MCF 10A (cell line): ENCODE measurements at places on chromosomes 13 and 19. TPM values are rescaled to one million over a fixed set of nuclear protein-coding genes. Genes with fewer than 3 reads are reported as not detected.

- no peak for DNase-seq
These were observed 33.7 kb upstream of the OLFM4 start for GRCh38 chr13:52994865-52995264.

DNA sequence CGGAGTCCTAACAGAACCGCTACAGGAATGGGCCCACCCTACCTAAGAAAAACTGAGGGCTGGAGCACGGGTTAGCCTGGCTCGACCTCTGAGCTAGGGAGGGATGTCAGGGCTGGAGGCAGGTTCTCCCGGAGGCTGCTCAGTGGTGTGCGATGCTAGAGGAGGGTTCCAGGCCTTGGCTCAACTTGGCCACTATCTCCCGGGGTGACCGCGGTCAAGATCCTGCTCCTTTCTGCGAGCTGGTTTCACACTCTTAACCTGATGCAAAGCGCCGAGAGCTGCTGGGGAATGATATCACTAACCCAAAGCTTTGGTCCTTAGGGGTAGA, 301 bp downstream of the POP4 start:
- no peak for DNase-seq

Gene ZNF14
- total RNA-seq: 3.5 and 3.9 TPM in 2 replicates

- DNase-seq: no peak
These were observed 3.5 kb upstream of the C19orf25 start for GRCh38 chr19:1482361-1483130.

Gene ANKRD27
- 28.4 and 30.1 TPM in 2 replicates for total RNA-seq

DNA sequence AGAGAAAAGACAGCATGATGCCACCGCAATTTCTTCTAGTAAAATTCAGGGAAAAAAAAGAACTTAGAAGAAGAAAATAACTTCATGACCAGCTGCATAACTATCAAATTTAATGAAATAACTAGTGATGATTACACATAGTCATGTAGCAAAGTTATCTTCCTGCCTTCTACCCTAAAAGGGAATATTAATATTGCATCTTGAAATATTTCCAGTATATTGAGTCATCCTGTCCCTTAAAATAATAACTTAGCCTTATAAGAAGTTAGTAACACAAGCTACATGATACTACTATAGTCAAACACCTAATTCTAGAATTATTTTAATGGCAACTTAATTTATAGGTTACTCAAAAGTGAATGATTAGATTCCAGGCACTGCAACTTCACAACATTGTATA, 289.2 kb downstream of the KLF12 start:
- no peak for DNase-seq
